ENCODE measurements at places on chromosomes 7 and 10.

DNA sequence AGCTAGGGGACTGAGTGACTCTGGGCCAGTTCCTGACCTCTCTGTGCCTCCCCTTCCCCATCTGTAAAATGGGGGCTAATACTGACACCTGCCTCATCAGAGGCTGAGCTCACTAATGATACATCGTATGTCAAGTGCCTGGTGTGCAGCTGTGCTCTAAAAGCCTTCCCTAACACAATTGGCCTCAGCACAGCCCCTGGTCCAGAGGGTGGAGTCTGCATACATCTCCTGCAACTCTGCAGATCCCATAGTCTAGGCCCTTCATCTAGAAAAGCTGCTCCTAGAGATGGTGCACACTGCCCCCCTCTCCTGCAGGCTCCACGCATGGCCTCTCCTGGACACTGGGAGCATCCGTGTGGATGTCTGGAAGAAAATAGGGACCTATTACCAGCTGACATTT lies 255.0 kb downstream of the RPS24 start:
- no peak for DNase-seq

- DNase-seq = no peak
Measured at GRCh38 chr10:96672481-96673175, 47.7 kb downstream of the PIK3AP1 start.

DNA sequence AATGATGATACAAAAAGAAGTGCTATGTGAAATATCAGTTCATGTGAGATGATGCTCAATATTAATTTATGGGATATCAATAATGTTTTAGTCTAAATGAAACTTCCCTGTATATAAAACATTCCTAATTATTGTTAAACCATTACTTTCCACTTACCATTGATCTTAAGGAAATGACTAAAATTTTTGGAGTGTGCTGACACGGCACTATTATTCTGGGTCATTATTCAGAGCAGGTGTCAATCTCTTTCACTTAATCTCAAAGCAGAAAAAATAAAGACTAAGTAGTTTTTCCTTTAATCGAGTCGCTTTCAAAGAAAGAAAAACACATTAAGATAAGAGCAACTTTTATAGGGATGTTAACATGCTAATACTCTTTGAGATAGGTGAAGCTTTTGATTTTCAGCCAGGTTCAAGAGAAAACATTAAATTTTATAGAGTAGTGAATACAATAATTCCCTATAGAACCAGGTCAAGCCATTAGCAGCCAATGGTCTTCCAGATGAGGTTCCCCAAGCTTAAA lies 11.4 kb upstream of the CREB5 start:
- DNase-seq = no peak

DNA sequence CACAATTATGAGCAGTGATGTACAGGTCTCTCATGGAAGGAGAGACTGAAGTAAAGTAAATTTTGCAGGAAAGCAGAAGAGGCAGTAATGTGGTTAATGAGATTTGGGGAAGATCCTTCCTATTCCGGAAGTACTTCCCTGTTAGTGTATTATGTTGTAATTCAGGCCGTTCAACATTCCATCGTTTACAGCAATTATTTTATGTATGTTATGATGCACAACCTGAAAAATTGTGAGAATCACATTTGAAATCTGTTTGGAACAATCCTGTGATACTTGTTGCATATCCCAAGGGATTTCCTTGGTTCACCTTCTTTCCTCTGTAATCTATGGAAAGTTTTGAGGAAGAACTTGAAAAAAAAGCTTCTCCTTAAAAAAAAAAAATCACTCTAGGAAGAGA lies 247.8 kb downstream of the SEMA3A start:
- DNase-seq = no peak

GRCh38 chr7:87231711-87232110 lies 12.2 kb upstream of the TMEM243 start:
- DNase-seq = no peak

DNA sequence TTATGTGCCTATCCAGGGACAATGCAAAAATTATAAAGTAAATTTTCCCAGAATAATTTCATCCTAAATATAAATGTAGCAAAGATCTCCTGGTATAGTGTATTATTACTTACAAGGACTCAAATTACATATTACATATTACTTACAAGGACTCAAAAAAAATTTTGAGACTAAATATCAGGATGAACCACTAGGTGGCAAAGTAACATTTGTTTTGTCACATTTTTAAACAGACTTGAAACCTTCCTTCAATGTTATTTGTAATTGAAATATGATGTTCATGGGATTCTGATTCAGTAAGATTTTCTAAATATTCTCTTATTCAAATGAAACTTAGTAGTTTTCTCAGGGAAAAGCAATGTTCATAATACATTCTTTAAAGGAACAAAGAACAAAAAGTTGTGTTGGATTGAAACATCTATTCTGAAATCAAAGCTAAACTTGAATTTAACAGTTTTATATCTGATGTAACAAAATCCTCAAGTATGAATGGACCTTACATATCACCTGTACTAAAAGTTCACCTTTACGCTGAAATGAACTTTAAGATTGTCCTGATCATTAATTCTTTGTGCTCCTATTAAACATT lies 74.3 kb upstream of the GNAI1 start:
- no peak for DNase-seq

- no peak for DNase-seq
Measured at GRCh38 chr10:4770801-4771553, 55.0 kb upstream of the AKR1E2 start.

DNA sequence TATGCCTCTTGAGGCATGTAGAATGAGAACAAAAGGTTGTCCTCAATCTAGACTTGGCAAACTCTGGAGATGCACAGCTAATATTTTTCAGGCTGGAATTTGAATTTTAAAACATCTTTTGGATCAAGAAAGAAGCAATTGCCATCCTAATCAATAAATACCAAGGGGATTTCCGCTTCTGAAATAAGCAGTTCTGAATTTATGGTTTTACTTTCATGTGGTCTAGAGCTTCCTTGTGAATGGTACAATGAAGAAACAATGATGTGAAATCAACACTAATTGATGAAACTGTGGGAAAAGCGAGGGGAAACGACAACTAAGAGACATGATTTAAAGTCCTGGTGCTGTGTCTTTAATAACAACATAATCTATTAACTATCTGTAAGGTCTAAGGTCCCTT lies 1202.7 kb downstream of the SORCS3 start:
- no peak for DNase-seq

GRCh38 chr7:138396251-138397070 lies 63.6 kb upstream of the TRIM24 start:
- DNase-seq = no peak

DNA sequence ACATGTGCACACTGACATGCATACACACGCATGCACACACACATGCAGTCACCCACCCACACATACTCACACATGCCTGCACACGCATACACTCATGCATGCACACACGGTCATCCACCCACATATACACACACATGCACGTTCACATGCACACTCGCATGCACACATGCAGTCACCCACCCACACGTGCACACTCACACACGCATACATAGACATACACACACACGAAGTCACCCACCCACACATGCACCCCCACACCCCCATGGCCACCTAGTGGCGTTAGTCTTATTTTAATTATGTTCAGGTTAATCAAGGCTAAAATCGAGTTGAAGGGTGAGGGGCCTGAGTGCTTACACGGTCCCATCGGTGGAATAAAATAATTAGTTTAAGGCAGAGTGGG lies 96.8 kb downstream of the DNAJB6 start:
- DNase-seq = no peak

- DNase-seq = no peak
Measured at GRCh38 chr10:24554036-24554435, 169.7 kb downstream of the ARHGAP21 start.

DNA sequence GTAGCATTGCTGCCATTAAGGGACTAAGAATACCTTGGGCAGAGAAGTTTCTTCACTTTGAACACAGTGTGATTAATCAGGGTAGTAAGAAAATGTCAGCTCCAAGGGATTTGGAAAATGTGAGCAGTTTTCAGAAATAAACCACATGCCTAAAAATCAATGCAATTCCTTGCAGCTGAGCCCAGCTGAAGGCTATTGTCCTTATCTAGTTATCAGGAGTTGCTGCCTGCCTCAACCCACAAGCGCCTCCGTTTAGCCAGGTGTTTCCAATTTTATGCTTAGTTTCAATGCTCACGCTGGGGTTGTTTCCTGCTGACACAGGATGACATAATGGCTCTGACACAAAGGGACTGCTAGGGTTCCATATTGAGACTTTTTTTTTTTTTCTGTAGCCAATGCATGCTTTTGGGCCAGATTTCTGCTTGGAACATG lies 132.3 kb upstream of the ANK3 start:
- DNase-seq = no peak

- DNase-seq = no peak
Measured at GRCh38 chr10:14114791-14115190, 215.9 kb downstream of the FRMD4A start.

- DNase-seq = no peak
Measured at GRCh38 chr7:146720195-146720594, 603.6 kb downstream of the CNTNAP2 start.

DNA sequence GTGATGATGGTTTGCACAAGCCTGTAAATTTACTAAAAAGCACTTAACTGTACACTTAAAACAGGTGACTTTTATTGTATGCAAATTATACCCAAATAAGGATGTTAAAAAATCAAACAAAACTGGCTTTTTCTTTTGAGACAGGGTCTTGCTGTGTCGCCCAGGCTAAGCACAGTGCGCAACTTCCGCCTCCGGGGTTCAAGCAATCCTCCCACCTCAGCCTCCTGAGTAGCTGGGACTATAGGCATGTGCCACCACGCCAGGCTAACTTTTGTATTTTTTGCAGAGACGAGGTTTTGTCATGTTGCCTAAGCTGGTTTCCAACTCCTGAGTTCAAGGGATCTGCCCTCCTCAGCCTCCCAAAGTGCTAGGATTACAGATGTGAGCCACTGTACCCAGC lies 77.7 kb downstream of the DNAJC1 start:
- DNase-seq = no peak

DNA sequence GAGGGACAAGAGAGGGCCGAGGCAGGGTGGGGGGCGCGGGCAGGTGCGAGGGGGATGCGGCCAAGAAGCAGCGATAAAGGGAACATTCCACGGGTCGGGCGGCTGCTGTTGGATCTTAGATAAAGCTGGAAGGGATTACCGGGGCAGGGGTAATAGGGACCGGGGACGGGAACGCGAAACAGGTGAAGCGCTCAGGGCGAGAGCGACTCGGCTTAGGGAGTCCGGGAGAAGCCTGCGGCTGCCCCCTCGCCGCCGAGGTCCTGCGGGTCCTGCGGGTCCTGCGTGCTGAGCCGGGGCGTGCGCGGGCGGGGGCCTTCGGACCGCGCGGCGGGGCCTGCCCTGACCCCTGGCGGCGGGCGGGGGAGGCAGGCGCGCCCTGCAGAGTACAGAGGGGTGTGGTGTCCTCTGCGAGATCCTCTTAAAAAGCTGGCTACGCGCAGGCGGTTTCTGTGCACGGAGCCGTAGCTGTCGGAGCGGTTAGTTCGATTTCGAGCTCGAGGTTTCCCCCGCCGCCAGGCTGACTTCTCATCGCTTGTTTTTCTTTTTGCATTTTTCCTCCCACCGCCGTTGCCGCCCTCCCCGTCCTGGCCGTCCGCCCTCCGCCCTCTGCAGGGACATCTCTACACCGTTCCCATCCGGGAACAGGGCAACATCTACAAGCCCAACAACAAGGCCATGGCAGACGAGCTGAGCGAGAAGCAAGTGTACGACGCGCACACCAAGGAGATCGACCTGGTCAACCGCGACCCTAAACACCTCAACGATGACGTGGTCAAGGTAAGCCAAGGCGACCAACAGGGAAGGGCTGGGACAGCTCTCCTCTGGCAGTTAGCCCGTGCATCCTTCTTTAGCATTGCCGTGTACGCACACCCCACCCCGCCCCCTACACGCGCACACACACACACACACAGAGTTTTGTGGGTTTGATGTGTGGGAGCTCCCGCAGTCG lies 1.4 kb downstream of the CAV1 start:
- DNase-seq = peak; percentile 53

DNA sequence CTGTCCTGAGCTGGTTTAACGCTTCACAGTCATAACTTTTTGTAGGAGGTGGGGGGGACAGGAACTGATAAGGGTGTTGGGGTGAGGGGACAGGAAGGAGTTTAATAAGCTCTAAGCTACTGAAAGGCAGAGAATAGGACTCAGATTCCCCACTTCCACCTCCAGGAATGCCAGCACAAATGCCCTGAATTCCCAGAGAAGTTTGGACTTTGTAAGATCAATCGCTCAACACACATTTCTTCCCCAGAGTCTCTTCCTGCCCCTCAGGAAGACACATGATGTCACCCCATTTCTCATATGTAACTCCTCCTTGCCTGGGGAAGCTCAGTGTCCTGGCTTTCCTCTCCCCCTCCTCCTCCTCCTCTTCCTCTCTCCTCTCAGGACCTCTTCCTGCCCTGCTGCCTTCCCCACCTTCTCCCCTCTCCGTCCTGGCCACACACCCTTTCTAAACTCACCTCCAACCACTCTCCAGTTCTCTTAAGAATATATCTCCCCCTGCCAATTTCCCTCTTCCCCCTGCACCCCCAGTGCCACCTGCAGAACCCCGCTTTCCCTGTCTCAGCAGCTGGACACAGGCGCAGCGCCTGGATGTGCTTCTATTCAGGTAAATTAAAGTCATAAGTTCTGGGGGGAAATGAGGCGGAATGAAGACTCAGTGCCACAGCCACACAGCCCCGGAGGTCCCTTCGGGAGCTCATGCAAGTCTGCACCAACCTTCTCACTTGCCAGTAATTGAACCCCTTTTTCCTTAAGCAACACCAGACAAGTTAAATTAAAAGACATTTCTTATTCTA lies 5.3 kb upstream of the LOXL4 start:
- no peak for DNase-seq

- no peak for DNase-seq
Measured at GRCh38 chr7:48139459-48139858, 31.8 kb upstream of the ABCA13 start.

DNA sequence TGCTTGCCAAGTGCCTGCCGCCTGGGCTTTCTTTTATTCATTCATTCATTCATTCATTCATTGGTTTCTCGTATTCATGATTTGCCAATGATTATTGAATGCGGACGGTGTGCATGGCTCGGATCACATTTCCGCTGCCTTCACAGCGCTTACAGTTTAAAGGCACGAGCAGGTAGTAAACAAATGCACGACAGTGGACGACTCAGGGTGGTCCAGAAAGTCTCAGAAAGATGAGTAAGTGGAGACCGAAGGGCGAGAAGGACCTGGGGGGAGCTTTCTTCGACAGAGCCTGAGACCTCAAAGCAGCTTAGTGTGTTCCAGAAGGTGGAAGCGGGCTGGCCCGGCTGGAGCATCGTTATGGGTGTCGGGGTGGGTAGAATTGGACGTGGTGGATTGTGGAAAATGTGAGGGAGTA lies 506 bp downstream of the MCM10 start:
- DNase-seq = no peak

DNA sequence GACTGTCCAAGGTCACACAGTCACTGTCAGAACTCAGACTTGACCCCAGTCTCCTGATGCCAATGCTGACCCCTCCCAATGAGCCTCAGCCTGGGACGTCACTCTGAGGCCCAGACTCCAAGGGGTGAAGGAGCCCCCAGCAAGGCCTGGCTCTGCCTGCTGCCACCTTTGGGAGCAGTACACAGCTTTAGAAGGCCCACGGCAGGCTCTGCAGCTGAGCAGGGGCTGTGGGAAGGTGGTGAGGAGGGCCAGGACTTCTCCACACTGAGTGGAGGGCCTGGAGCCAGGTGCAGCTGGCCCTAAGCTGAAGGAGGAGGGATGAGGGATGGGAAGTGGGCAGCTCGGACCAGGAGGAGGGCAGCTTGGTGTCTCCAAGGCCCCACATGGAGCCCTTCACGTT lies 23.9 kb upstream of the ZMIZ1 start:
- DNase-seq = no peak

Data from activated CD4-positive, alpha-beta T cell treated with anti-CD3 and anti-CD28 coated beads, Interleukin-2, amount 50 U/mL, for 1 hour (primary cell).